ENCODE measurements at places on chromosomes 5 and 9.

- DNase-seq: no peak
Measured at GRCh38 chr9:124697326-124698200, 73.5 kb downstream of the NR6A1 start.

- no peak for DNase-seq
Measured at GRCh38 chr5:136230176-136230575, 37.2 kb upstream of the SMIM32 start.

DNA sequence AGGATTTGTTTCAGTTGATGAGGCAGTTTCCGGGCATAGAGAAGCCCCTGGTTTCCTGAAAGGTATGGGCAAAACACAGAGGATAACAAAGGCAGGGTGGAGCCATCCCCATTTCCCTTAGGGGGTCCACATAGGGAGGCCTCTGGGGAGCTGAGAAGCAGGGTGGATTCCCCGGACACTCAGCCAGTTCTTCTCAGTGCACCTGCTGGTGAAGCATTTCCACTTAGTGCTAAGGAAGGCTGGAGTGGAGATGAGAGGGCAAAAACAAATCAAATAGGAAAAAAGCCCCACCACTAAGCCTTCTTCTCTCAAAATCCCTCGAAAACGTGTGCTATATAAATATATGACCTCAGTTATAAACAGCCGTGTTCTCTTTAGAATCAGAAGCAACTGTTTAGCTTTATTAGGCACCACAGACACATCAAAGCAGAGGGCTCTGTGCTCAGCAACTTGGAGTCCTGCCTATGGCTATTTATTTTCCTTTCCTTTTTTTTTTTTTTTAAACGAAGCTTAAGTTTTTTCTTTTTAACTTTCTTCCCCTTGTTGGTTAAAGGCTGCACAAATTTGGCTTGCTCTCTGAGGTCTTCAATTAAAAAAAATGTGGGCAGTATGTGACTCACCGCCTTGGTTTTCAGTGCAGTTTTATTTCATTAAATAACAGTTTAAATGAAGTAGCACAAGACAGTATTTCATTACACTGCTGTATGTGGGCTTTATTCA, 67.7 kb downstream of the PRDM6 start:
- peak; percentile 50 for DNase-seq

GRCh38 chr9:35533398-35533797, 43.5 kb downstream of the RUSC2 start:
- DNase-seq: no peak

- DNase-seq: no peak
Measured at GRCh38 chr9:106869458-106869857, 6.5 kb downstream of the ZNF462 start.

- DNase-seq: no peak
Measured at GRCh38 chr9:136582977-136583735, 37.3 kb upstream of the NOTCH1 start.

DNA sequence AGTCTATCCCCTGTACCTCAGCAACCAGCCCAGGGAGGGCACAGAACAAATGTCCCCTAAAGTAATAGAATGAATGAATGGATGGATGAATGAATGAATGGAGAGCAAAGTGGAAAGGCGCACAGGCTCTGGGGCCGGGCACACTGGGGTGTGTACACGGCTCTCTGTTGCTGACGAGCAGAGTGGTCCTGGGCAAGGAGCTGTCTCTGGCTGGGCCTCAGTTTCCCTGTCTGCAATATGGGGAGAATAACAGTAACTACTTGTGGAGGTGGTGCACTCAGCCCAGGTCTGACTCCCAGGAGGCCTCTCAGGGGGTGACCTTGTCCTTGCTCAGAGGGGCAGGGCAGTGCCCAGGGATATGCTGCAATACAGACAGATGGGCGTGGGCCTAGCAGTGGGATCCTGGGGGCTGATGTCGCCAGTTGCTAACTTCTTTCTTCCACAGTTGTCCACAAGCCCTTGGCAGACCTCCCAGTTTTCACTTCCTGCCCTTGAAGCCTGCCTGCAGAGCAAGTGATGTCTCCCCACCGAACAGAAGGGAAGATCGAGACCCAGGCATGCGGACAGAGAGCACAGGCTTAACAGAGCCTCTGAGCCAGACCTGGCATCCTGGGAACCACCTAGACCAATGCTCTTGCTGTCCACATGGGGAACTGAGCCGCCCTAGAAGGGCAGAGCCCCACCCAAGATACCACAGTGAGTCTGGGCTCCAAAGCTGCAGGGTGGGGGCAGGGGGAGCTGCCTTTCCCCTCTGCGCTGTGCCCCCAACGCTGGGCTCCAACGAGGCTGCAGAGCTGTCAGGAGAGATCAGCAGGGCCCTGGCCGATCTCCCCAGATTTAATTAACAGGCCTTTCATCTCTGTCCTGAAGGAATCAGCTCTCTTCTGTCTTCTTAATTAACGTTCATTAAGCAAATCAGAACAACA, 13.6 kb upstream of the LAMC3 start:
- DNase-seq: peak; percentile 48

- no peak for DNase-seq
Measured at GRCh38 chr9:90457386-90458190, 185.0 kb downstream of the DIRAS2 start.

GRCh38 chr9:33446240-33446945, 1.0 kb downstream of the AQP3 start:
- DNase-seq: no peak

- no peak for DNase-seq
Measured at GRCh38 chr5:34555699-34556508, 100.2 kb upstream of the RAI14 start.

GRCh38 chr5:131252824-131253171, 11.1 kb upstream of the CDC42SE2 start:
- DNase-seq: no peak

DNA sequence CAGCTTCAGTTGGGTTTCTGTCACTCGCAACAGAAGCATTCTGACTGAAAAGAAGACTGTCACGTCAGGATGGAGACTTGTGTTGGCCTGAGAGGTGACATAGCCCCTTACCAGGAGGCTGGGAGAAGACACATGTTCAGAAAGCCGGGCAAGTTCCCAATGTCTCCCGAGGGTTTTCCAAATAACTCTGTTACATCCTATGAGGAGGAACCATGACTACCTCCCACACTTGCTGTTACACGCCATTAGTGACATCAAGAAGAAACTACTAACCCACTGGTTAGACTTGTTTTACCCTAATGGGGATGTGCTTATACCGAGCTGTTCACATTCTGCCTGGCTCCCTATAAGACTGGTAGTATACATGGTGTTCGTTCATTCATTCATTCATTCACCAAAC, 33.3 kb downstream of the SH3PXD2B start:
- DNase-seq: no peak

- no peak for DNase-seq
Measured at GRCh38 chr5:132229236-132229635, 1.6 kb upstream of the P4HA2 start.

GRCh38 chr9:124780757-124781151, 3.8 kb downstream of the OLFML2A start:
- DNase-seq: no peak

- DNase-seq: no peak
Measured at GRCh38 chr5:172941067-172941516, 18.1 kb upstream of the RPL26L1 start.

DNA sequence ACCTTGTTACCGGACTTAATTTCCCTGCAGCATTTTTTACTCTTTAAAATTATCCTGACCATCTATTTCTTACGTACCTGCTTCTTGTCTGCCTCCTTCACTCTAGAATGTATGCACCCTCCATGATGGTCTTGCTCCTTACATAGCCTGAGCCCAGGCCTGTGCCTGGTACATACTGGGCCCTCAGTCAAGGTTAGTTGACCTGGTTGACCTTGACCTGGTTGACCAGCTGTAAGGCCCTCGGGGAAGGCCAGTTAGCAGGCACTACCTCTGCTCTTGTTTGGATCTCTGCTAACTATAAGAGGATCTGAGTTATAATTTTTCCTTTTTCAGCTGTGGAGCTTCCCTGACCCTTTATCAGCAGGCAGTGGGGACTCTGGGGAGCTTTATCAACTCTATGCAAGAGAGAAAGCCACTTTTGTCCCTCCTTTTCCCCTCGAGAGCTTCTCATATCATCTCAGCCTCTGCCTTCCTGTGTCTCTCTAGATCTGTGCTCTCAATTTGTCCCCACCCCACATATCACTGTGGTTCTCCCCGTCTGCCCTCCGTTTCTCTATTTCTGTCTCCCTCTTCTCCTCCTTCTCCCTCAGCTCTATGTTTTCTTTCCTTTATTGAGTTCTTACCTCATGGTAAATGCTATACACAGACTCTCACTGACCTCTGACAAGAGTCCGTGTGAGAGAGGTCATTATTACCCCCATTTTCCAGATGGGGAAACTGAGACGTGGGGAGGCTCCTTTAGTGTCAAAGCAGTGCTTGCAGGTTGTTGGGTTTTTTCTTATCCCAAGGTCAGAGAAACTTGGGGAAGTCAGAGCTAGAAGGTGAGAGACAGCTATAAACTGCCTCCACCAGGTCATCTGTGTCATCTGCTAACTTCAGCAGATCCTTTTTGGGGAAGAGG, 28.6 kb downstream of the SPRY4 start:
- DNase-seq: no peak

DNA sequence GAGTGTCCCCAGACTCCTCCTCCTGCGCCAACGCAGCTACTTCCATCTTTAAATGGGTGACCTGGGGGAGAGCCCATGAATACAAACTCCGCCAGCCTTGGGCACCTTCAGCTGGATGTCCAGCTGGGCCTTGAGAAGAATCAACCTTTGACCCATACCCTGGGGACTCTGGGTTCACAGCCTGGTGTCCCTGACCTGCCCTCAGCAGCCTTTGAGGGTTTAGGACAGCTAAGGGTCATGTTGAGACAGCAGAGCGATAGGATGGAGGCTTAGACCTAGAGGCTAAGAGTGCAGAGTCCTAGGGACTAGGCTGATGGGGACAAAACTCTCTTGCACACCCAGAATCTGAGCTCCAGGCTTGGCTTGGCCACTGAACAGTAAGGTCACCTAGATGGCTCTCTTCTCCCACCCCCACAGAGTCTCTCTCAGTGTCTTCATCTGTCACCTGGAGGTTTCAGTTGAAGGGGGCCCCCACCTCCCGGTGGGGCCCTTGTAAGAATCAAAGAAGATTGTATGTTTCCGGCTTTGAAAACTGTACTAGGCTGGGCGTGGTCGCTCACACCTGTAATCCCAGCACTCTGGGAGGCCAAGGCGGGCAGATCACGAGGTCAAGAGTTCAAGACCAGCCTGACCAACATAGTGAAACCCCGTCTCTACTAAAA, 6.7 kb upstream of the AQP3 start:
- no peak for DNase-seq

- DNase-seq: peak; percentile 55
Measured at GRCh38 chr5:121949885-121950284, 11.9 kb upstream of the SRFBP1 start.

DNA sequence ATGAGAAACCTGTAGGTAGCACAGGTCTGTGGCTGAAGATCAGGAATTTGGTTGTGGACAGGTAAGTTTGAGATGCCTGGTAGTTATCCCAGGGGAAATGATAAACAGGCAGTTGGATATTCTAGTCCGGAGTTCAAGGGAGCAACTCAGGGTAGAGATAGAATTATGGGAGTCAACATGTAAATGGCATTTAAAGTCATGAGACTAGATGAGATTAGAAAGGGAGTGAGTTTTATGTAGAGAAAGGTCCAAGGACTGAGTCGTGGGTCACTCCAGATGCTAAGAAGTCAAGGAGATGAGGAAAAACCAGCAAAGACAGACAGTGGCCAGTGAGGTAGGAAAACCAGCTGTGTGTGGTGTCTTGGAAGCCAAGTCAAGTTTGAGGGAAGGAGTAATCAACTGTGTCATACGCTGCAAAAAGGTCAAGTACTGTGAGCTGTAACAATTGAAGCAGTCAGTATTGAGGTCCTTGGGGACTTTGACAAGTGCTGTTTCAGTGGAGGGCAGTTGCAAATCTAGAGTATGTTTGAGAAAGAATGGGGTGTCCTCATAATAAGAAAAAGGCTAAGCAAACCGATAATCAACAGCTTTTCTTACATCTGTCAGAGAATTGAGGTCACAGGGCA, 18.2 kb downstream of the GNPDA1 start:
- DNase-seq: no peak

All from GM03348 (cell line).